ENCODE measurements at places on chromosomes 1 and 21.
A peak's percentile ranks its signal among the peaks of the same experiment; 100 is the strongest.

GRCh38 chr1:246792603-246793002 lies 68.4 kb downstream of the SCCPDH start:
- no peak for DNase-seq

DNA sequence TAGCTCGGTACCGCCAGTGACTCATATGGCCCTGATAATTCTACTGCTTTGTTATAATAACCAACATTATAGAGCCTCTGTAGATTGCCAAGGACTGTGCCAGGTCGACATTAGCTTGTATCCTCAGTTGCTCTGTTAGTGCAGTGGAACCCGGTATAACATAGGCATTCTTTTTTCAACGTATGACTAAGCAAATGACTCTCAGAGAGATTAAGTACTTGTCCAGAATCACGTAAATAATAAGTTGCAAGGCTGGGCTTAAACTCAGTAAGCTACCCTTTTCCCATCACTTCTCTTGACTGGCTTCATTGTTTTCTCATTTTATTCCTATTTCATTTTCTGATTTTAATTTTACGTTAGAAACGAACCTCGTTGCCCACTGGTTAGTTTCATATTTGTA lies 85.1 kb downstream of the UBE4B start:
- DNase-seq = no peak

- DNase-seq = no peak
Observed at GRCh38 chr1:152699746-152700145, 1.6 kb downstream of the LCE2A start.

DNA sequence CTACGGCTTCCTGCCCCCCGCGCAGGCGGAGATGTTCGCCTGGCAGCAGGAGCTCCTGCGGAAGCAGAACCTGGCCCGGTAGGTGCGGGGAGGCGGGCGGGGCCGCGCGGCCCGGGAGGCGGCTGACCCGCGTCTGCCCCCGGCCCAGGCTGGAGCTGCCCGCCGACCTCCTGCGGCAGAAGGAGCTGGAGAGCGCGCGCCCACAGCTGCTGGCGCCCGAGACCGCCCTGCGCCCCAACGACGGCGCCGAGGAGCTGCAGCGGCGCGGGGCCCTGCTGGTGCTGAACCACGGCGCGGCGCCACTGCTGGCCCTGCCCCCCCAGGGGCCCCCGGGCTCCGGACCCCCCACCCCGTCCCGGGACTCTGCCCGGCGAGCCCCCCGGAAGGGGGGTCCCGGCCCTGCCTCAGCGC lies 16.6 kb downstream of the NOC2L start:
- no peak for DNase-seq

DNA sequence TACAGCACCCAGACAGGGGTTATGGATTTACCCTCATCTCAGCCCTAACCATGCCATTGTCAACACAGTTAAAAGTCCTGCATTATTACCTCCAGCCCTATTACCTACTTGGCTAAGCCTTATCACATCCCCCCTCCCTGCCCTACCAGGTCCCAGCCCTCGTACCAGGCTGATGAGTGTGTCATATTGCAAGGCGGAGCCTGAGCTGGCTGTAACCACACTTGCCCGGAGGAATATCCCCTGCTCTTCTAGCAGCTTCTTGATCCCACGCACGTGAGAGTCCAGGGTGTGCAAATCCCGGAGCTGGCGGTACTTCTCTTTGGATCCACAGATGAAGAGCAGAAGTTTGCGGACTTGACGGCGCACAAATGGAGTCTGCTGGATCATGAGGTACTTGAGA lies 87.4 kb downstream of the UBR4 start:
- peak; percentile 22 for DNase-seq

DNA sequence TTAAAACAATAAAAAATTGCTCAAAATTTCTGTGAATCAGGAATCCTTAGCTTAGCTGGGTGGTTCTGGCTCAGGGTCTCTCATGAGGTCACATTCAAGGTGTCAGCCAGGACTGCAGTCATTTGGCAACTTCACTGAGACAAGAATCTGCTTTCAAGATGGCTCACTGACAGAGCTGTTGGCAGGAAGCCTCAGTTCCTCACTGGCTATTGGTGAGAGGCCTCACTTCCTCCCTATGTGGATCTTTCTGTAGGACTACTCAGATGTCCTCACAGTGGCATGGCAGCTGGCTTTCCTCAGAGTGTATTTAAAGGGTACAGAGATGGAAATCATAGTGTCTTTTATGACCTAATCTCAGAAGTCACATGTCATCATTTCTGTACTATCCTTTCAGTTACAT lies 785.7 kb downstream of the ADGRL2 start:
- peak; percentile 42 for DNase-seq

DNA sequence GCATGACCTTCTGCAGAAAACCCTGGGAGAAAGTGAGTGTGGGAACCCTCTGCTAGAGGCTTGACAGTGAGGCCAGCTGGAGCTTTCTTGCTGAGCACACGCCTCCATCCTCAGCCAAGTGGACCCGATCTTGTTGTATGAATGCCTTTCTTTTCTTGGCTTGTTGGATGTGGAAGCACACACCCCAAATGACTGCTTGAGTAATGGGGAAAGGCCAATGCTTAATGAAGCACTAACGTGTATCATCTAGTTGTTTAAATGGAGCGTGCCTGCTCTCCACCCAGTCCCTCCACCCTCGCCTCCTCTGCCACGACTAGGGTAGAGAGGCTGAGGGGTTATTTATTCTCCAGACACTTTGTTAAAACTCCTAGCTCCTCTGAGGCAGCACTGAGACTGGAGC lies 54.3 kb upstream of the IKBKE start:
- DNase-seq = no peak

DNA sequence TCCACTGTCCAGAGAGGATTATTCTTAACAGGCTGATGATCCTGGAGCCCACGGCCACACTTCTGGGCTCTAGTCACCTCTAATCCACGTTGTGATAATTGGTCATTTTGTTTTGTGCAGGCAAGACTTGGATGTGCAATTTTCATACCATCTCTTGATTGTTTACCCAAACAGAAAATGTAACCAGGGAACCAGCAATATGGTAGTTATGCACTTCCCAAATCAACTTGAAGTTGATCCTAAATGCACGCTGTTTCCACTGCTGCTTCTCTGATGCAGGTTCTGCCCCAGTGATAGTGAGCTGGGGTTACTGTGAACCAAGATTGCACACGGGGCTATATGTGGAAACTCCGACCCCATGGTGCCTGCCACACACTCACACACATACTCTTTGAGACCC lies 14.7 kb upstream of the KCNJ15 start:
- DNase-seq = no peak

DNA sequence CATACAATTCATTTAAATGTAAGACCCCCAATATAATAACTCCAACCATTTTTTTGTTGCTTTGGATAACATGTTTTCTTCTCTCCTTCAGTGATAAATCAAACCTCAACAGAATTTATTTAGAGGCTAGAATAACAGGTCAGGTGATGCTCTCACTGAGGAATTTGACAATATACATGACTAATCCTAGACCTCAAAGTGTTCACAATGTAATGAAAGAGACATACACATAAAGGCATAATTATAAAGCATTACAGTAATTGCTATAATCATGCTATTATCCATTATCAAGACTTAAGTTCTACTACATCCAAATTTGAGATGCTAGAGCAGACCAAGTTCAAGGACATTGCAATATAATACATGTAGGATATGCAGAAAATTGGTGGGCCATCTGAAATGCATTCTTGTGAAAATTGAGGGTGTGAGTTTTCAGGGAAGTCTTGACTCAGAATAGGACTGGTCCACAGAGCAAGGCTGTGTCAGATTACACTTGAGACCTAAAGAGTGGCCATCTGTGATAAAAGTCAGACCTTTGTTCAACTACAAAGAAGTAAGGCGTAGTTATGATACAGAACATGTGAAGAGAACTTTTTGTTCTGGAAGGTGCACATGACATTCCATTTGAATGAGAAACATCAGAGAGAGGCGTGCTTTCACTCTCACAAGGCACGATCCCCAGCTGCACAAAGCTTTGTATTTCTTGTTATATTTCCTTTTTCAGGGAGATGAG lies 45.5 kb downstream of the UTP25 start:
- DNase-seq = no peak

GRCh38 chr21:46605767-46606426 lies 1.0 kb upstream of the S100B start:
- peak; percentile 23 for DNase-seq

DNA sequence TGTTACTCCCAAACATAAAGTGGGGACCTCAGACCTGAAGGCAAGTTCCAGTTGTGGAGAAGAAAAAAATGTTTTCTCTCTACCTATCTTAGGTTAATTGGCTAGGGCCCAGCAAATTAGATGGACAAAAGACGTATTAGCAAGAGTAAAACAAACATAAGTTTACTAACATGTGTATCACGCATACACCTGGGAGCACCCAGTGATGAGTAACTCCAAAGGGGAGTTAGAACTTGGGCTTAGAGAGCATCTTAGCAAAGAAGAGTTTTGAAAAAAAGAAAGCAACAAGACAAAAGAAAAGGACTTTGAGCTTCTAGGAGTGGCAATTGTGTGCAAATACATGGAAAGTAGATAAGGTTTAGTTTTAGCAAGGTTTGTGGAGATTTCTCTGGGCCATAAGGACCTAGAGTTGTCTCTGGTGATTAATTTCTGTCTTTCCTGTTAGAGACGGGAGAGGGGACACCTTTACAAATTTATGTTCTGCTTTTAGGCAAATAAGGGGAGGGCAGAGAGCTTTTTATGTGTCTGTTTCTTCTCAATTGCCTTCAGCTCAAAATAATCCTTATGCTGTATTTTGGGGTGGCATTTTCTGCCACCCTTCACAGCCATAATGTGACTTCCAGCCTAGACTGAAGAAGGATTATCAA lies 76.7 kb upstream of the PTGFRN start:
- DNase-seq = no peak

DNA sequence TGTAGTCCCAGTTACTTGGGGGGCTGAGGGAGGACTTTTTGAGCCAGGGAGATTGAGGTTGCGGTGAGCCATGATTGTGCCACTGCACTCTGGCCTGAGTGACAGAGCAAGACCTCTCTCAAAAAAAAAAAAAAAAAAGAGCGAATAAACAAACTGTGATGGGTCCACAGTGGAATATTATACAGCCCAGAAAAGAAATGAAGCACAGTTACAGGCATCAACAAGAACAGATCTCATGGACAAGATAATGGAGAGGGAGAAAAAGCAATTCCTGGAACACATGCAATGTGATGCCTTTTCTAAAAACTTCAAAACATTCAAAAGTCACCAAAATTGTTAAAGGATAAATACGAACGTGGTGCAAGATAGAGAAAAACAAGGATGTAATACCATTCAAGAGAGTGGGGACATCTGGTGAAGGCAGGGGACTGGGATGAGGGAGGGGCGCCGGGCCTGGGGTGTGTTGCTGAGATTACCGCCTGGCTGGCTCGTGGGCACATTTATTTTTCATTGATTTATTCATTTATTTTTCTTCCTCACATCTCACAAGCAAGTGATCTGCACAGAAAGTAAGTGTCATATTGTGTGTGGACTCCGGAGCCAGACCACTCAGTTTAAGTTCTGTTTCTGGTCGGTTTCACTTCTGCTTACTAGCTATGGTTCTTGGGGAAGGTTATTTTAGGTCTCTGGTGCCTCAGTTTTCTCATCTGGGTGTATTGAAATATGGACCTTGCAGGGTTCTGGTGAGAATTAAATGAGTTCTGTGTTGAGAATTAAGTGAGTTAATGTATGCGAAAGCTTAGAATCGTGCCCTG lies 30.1 kb downstream of the ABCG1 start:
- DNase-seq = no peak

DNA sequence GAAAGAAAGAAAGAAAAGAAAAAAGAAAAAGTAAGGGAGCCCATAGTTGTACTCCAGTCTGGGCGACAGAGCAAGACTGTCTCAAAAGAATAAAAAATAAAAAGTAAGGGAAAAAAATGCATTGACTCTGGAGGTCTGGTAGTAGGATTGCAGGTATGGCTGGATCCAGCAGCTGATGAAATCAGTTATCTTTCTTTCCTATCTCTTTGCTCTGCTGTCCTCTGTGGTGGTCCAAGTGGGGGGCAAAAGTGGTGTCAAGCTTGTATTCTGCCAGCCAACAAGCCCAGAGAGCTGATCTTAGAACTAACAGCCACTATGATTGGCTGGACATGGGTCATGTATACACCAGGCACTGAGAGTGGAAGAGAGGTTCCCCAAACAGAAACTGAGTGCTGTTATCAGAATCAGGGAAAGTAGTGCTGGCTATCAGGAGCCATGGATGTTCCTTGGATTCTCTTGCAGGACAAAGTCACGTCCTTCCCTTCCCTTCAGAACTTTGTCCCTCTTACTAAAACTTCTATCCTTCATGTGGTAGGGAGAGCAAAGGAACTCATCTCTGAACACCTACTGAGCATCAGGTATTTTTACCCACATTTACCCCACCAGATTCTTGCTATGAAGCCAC lies 3.5 kb upstream of the FBLIM1 start:
- DNase-seq = no peak

DNA sequence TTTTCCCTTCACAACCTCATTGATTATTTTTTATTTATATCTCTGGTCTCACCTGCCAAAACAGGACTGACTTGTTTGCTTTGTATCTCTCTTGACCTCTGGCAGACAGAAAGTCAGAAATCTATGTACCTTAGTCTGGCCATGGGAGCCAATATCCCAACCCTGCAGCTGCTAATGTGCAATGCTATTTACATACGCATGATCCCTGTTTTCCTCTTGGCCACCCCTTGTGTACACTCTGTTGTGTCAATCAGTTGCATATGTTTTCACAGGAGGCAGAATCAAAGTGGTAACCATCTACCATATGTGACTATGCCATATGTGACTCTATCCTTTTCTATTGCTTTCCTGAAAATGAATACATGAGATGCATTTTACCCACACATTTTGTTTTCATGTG lies 688.8 kb downstream of the PLA2G4A start:
- no peak for DNase-seq

- no peak for DNase-seq
Observed at GRCh38 chr1:19596065-19596713, 47.9 kb upstream of the NBL1 start.

DNA sequence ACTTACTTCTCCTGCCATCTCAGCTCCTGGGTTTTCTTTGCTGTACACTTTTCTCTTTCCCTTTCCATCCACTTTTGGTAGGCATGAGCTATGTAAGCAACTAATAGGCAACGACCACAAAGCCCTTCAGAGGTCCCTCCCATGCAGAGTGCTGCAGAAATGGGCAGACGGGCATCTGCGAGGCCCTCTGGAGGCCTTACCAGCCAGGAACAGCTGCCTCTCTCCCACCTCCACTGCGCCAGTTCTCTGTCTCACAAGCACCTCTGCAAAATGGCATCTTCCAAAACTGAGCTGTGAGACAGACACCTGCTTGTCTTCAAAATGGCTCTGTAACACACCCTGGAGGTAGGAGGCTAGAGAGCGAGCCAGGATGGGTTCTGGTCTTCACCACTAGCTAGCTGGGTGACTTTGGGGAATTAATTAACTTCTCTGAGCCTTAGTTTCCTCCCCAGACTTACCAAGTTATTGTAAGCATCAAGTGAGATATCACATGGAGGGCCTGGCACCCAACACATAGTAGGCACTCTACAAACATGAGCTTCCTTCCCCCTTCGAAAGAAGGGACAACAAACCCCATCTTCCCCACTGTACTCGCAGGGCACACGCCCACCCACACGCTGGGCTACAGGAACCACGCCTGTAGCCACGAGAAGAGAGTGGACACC lies 62.0 kb downstream of the BCAR3 start:
- DNase-seq = no peak

Measured in heart right ventricle (tissue), 16 donors.